ENCODE measurements at places on chromosomes 4 and X. TPM values are rescaled to one million over a fixed set of nuclear protein-coding genes. Genes with fewer than 3 reads are reported as not detected.

The ZFP92 gene
- total RNA-seq, result 0.63 TPM

The TSPAN7 gene
- not detected for total RNA-seq

The SULT1E1 gene
- total RNA-seq, result not detected

The PCSK1N gene
- total RNA-seq, result 3.3 TPM

The GPAT3 gene
- total RNA-seq, result 10.1 TPM

The ENPEP gene
- 0.73 TPM for total RNA-seq

The LRRC66 gene
- total RNA-seq, result 0.10 TPM

The PPEF2 gene
- total RNA-seq, result 0.63 TPM

The ODAPH gene
- 0.10 TPM for total RNA-seq

The RPL39 gene
- total RNA-seq, result 6,218 TPM

The SLC6A14 gene
- total RNA-seq, result not detected

The DCLK2 gene
- 0.31 TPM for total RNA-seq

The BCLAF3 gene
- 5.5 TPM for total RNA-seq

The PITX2 gene
- total RNA-seq, result not detected

The CYSLTR1 gene
- 15.8 TPM for total RNA-seq

The PGAM4 gene
- total RNA-seq, result not detected

The SCD5 gene
- 1.0 TPM for total RNA-seq

The SLC25A4 gene
- 2.1 TPM for total RNA-seq

The S100G gene
- not detected for total RNA-seq

The CENPE gene
- 3.7 TPM for total RNA-seq
